ENCODE measurements at places on chromosomes 1 and 21. TPM values are rescaled to one million over a fixed set of nuclear protein-coding genes. Genes with fewer than 3 reads are reported as not detected.

The CYP4X1 gene
- not detected for total RNA-seq

The TMEM79 gene
- total RNA-seq, result 9.1 TPM

The PPFIA4 gene
- total RNA-seq, result 29.3 TPM

The LZIC gene
- total RNA-seq, result 26.5 TPM

The TSNAX gene
- 48.7 TPM for total RNA-seq

The CFH gene
- total RNA-seq, result 23.6 TPM

The PADI2 gene
- not detected for total RNA-seq

The VANGL1 gene
- total RNA-seq, result 17.7 TPM

The SPATA45 gene
- not detected for total RNA-seq

The ADARB1 gene
- total RNA-seq, result 59.1 TPM

The TMEM167B gene
- 31.8 TPM for total RNA-seq

The MINDY1 gene
- 20.5 TPM for total RNA-seq

The C1orf21 gene
- total RNA-seq, result 8.8 TPM

The CYP4B1 gene
- not detected for total RNA-seq

The F5 gene
- 11.0 TPM for total RNA-seq

The FAM151A gene
- total RNA-seq, result not detected

The AMIGO1 gene
- 1.3 TPM for total RNA-seq

The RGS21 gene
- total RNA-seq, result not detected

The MYBPH gene
- total RNA-seq, result not detected

The OR2T33 gene
- total RNA-seq, result not detected

The TNFRSF14 gene
- total RNA-seq, result 173 TPM

The LRRC3 gene
- 3.8 TPM for total RNA-seq

The TMOD4 gene
- 1.9 TPM for total RNA-seq

The SLC25A34 gene
- 1.4 TPM for total RNA-seq

The ITLN1 gene
- not detected for total RNA-seq

The KCNA3 gene
- total RNA-seq, result 86.2 TPM

The G0S2 gene
- 7.3 TPM for total RNA-seq

The COL11A1 gene
- total RNA-seq, result not detected

The TAL1 gene
- total RNA-seq, result not detected

The MAN1A2 gene
- 33.8 TPM for total RNA-seq

The RNF186 gene
- not detected for total RNA-seq

Measured in activated CD4-positive, alpha-beta memory T cell treated with anti-CD3 and anti-CD28 coated beads, Interleukin-2, amount 10 ng/mL, durations not matched to agents 7 days and 5 days (primary cell).